ENCODE measurements at places on chromosomes 5 and 9.

GRCh38 chr9:16597136-16597535 lies 273.3 kb downstream of the BNC2 start:
- no peak for DNase-seq

DNA sequence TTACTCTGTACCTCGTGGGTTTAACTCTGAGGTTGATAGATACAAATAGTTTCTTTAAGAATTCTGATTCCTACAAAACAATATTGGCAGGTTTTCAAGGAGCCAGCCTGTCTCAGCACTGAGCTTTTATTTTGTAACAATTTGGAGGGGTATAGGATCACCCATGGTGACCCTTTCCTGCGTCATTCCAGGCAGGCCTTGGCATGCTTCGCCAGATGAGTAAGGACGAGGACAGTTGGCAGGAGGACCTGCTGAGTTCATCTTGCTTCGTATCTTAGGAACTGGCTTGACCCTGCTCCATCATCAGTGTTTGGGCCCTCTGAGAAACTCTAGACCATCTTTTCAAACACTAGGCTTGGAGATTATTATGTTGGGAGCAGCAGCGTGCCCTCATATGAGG lies 17.9 kb downstream of the ZNF462 start:
- no peak for DNase-seq

DNA sequence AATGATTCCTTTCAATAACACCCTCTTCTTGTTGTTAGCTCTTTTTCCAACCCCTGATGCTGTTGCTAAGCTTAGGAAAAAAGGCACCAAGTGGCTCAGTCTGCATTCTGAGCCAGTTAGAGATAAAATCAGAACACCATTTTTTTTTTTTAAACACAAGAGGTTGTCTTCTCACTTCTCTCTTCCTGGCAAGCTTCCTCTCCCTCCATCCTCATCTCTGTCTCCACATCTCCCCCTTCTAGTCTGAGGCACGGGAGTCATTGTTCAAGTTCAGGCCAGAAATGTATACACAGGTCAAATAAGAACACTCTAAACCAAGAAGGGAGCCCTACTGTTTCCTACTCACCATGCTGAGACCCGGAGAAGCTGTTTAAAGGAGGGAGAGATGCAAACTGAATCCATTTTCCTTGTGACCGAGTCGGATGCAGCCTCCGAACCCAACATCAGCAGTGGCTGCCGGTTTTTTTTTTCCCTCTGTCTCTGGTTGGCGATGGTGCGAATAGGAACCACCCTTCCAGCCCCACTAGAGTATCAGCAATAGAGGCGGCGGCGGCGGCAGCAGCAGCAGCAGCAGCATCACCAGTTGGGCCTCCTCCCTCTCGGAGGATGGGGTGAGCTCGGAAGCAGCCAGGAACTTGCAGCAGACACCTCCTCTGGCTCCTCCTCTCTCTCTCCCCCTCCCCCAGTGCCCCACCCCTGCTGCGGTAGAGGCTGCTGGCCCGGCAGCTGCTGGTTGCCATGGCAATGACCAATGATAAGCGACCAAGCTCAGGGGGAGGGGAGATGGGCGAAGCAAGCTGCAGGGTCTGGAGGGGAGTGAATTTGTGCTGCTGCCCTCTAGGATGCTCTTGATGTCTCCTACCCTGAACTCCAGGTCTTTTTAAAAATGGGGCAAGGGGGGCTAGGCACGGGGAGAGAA lies at the start of gene JAKMIP2:
TSS of gene JAKMIP2 (minus strand) at position 619 of the 919 bp plus-strand sequence. CDS start 110,922 bp downstream, outside the sequence.
- DNase-seq, result peak; percentile 24

- DNase-seq, result no peak
These were observed 248.6 kb downstream of the RFX3 start for GRCh38 chr9:3277200-3277599.

GRCh38 chr5:28927559-28928326 lies 1889.4 kb upstream of the CDH9 start:
- no peak for DNase-seq

GRCh38 chr5:57595523-57595991 lies 112.9 kb upstream of the ACTBL2 start:
- no peak for DNase-seq

GRCh38 chr9:2583308-2584013 lies 38.1 kb upstream of the VLDLR start:
- DNase-seq, result no peak

DNA sequence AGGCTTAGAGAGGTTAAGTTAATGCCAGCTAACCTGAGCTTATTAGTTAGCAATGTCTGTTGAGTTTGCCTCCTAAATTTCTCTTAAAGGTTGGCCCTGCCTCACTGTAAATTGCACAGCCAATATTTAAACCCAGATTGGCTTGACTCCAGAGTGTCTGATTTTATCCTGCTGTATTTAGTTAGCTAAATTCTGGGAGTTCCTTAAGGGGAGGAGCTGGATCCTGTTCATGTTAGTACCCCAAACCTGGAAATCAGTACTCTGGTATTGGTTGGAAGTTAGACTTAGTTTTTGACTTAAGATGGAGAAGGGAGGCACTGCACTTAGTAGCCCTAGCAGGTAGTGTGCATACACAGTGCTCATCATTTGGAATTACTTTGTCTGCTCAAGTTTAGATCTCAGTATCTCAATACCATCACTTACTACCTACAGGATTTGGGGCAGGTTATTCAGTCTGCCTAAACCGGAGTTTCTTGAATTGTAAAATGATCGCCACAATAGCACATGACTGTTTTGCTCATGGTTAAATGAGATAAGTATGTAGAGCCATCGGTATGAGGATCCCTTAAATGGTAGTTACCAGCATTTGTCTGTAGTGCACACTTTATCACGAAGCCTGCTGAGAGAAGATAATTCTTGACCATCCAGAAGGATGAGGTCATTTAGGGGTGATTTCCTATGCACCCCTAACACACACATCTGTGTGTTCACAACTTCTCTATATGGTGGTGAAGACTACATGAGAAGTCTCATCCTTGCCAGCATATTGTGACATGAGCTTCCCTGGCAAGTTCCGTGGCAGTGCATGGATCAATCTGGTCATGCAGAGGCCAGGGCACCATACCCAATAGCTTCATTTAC lies 264.8 kb upstream of the TRIM32 start:
- DNase-seq, result no peak

DNA sequence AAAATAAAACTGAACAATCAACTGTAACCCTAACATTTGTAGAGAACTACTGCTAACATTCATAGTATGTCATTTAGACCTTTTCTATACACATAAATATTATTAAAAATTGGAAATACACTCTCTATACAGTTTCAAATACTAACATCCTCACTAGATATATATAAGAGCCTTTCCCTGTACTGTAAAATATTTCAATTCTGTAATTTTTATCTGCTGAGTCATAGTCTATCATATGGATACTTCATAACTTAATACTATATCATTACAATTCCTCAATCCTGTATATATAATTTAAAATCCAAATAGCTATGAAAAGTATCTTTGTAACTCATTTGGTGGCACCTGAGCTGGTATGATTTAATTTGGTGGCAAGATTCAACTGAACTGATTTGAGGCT lies 55.8 kb downstream of the FBXO4 start:
- DNase-seq, result no peak

DNA sequence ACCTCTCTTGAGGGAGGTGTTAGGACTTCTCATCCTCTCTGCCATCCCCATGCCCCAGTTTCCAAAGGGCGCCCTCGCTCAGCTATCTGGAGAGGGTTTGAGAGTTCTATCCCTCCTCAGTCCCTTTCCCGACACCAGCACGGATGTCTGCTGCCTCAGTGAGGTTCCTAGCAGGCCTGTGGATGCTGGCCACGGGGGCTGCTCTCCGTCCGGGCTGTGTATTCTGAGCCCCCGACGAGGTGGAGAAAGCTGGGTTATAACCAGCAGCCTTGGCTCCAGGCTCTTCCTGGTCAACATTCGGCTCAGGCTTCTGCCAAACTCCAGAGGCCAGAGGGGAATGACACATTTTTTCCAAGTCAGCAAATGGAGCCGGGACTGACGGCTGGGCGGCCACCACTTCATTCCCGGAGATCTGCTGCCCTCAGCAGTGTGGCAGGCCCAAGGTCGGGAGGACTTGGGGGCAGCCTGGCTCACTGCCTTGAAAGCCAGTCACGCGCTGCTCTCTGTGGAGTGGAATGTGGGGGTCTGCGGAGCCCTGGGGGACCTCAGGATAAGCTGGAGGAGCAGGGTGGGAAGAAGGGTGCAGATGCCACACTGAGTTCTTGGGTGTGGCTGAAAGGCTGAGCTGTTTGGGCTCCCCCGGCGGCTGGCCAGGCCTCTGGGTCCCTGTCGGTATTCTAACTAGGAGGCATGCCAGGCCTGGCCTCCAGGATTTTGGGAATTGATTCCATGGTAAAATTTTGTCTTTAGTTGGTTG lies 27.4 kb downstream of the PTPA start:
- peak; percentile 92 for DNase-seq

DNA sequence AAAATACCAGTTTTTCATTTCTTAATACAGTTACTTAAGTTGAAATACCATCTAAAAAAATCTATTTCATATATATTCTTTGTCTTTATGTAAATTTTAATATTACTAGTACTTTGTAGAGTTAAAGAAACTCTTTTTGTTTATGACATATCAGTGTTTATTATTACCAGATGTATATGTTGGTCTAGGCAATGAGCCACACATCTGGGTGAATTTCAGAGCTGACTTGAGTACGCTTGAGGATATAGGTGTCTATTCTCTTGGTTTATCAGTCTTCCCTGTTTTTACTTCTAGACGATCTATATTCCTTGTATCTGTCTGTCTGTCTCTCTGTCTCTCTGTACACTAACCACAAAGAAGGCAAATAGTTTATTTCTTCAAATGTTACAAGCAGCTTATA lies 2.9 kb downstream of the SMAD5 start:
- DNase-seq, result no peak

- DNase-seq, result peak; percentile 70
These were observed 98.5 kb upstream of the SPATA31C2 start for GRCh38 chr9:88236511-88237478.

GRCh38 chr9:112007575-112008240 lies 111.1 kb downstream of the UGCG start:
- DNase-seq, result no peak

DNA sequence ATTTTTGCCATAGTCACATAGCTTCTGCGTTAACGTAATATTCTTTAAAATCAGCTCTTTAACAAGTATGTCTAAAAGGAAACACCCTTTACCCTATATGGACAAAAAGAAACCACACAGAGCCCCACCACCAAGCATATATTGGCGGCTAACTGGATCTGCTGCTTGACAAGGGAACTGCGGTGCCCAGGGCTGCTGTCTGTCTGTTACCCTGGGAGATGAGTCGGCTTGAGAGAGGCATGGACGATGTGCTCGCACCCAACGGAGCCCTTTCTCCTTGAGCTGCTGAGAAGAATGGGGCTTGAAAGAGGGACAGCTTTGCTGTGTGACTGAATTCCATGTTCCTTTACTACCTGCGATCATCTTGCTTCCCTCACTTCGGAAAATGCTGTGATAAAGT lies 158.6 kb upstream of the SHB start:
- no peak for DNase-seq

- no peak for DNase-seq
These were observed 11.9 kb upstream of the NR4A3 start for GRCh38 chr9:99809586-99810319.

DNA sequence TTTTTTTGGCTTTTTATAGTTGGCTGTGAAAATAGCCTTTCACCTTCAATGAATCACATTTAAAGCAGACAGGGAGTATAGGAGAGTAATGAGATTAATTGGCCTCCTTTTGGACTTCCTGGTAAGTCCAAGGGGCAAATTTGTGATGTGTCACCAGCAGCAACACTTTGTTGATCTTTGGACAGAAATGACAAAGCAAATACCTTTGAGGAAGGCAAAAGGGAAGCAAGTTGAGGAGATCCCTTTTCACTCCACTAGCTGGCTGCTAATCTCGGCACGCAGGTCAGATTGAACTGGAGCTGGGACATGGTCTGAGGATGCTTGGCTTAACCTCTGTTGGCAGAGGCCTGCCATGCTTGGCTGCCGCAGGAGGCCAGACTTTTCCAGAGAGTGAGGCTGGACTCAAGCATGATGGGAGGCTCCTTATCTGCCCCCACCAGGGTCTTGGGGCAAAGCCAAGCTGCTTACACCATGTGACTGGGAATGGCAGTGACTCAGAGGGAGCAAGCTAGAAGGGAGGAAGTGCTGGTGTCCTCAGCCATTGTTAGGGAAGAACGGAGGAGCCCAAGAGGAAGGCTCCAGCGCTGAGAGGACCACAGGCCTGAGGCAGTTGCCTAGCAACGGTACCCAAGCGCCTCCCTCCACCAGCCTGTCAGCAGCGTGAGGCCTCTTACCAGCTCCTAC lies 174.5 kb upstream of the MAP1B start:
- DNase-seq, result peak; percentile 83

All from tibial artery (tissue), 4 donors.